Left kidney (tissue), 8 donors: ENCODE measurements at places on chromosomes 7 and 10. TPM values are rescaled to one million over a fixed set of nuclear protein-coding genes. Genes with fewer than 3 reads are reported as not detected.

DNA sequence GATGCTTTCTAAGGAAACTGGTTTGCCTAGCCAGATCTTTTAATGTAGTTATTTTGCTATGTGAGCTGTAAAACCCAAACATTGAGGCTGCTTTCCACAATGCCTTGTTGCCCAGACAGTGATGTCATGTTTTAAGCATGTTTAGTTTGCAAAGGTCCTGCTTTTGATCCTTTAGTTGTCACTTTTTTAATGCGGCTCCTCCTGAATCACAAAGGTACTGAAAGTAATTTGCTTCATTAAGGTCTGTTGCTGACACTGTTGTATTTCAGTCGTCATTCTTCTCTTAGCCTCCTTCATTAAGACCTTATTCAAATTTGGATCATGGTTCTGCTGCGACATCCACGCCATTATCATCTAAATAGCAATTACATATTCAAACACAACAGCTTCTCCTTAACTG is 10.6 kb downstream of the RPA3 start:
- no peak for DNase-seq

UCN3 gene
- 1.0 TPM for polyA plus RNA-seq

TRIP6 gene
- 67.8 TPM for polyA plus RNA-seq

DNA sequence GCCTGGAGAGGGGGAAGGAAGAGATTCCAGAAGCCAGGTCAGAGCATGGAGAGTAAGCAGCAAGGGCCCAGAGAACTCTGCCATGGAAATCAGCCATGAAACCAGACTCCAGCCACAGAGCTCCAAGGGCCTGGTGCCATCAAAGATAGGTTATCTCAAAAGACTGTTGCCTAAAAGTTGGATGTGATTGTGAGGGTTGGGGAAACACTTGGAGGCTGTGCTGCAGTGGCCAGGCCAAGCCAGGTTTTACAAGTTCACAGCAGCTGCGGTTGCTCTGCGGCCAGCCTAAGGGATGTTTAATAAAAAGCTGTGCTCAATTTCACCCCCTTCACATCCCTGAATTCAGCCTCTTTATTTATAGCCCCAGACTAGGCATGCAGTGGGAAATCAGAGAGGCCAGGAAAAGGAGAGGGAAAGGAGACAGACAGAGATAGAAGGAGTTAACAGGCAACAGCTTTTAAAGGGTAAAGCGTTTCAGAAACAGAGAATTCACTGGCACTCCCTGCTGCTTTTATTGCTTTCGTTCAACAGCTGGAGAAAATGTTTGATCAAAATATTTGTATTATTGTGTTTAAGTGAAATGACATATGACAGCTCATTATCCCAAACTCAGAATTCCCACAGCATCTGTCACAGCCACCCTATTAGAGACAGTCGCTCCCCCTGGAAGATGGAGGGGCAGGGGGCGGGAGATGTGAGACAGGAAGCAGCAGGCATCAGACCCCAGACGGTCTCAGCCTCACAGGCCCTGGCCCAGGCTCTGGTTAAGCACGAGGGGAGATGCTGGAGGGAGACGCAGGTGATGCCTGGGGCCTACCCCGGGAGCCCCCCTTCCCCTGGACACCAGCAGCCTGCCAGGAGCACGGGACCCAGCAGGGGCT is 140.1 kb downstream of the GLI3 start:
- no peak for DNase-seq

KAZALD1 gene
- polyA plus RNA-seq = 8.2 TPM

- DNase-seq = no peak
Measured at GRCh38 chr7:5012985-5013384, 32.7 kb upstream of the RBAK start.

FLNC gene
- 14.9 TPM for polyA plus RNA-seq

DNA sequence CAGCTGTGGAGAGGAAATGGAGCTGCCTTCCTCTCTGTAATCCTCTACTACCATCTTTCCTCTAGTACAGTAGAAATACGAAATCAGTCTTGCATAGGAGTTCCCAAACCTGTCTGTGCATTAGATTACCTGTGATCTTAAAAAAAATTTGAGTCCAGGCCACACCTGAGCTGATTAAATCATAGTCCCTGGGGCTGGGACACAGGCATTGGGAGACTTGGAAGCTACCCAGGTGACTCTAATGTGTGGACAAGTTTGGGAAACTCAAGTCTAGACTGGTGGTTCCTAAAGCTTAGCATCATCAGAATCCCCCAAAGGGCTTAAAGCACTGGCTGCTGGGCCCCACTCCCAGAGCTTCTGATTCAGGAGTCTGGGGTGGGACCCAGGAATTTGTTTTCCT is 152.7 kb upstream of the GLI3 start:
- DNase-seq = no peak

DNA sequence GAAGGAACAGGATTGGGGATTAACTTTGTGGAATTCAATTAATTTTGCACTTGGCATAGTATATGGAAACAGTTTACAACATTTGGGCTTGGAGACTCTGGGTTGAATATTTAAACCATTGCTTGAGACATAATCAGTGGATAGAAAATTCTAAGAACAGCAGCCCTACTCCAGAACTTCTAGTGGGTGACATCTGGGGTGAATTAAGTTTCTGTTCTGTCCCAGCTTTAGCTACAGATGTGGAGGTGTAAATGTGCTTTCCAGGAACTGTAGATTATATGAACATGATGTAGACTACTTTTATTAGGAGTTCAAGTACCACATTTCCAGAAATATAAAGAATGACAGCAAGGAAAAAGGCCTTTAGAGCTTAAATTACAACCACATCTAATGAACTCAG is 51.9 kb upstream of the SKAP2 start:
- no peak for DNase-seq

GRCh38 chr10:87860816-87861403 is 2.4 kb downstream of the KLLN start:
- DNase-seq = no peak

DNA sequence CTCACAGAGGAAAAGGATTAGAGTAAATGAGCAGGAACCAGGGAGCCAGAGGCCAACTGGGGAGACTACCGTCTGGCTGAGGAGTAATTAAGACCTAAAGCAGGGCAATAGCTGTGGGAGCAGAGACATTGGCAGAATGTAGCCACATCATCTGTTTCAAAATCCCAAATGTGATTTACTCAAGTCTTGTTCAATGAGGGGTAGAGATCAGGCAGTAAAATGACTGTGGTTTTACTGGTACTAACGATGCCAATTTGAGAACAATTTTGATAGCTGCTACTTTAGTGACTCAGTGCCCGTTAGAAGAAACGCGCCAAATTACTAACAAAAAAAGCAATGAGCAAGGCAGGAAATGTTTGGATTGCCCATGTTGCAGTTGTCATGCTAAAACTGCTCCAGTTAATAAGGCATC is 12.7 kb upstream of the MIOS start:
- DNase-seq = no peak

- DNase-seq = no peak
Measured at GRCh38 chr7:39620486-39620885, 2.9 kb upstream of the RALA start.

DNA sequence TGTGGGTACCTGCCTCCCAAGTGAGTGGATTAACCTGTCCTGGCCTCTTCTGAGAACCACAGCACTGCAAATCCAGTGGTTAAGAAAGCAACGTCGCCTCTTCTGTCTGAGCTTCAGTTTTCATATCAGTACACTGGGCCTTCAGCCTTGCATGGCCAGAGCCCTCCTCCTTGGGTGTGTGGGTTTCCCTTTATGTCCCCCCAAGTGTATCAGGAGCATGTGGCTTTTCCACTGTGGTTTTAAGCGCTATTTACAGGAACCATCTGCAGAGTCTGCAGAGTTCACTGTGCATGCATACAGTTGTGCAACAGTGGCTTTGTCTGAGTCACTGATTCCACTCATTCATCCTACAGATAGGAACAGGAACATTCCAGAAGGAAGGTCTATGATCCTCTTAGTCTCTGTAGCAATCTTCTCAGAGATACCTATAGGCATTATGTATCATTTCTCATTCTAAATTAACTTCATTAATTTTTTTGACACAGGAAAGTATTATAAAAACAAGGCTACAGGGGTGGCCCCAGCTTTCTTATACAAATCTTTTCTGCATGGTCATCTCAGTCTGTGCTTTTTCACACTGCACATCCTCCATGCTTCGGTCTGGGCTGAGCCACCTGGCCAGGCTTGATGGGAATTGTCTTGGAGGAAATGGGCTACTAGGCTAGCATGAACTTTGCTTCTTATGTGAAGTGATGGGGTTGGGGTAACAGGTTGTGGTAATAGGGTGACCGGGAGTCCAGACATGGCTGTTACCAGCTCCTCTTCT is 17.1 kb downstream of the MBL2 start:
- DNase-seq = no peak

ZNF804B gene
- 0.42 TPM for polyA plus RNA-seq

KNDC1 gene
- 8.3 TPM for polyA plus RNA-seq

HECW1 gene
- polyA plus RNA-seq = 9.4 TPM

DYDC2 gene
- polyA plus RNA-seq = 3.5 TPM

- no peak for DNase-seq
Measured at GRCh38 chr7:11203224-11203623, 229.6 kb downstream of the PHF14 start.

SPOCK2 gene
- polyA plus RNA-seq = 129 TPM

DNA sequence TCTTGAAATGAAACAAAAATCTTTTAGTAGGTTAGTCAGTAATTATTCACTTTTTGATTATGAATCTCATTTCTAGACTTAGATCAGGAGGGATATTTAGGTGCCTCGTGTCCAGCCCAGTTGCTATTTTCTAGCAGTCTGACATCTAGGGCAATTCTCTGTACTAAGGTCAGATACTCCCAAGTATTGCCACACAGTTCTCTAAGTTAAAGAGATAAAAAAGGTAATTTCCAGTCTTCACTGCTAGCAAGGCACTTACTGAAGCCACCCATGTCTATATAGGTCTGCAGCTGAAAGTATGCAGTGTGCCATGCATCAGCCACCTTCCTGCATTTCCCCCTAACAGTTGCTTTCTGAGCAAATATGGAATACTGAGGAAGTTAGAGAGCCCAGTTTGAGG is 83.4 kb downstream of the PON1 start:
- DNase-seq = no peak

ADAM12 gene
- 26.4 TPM for polyA plus RNA-seq

DNA sequence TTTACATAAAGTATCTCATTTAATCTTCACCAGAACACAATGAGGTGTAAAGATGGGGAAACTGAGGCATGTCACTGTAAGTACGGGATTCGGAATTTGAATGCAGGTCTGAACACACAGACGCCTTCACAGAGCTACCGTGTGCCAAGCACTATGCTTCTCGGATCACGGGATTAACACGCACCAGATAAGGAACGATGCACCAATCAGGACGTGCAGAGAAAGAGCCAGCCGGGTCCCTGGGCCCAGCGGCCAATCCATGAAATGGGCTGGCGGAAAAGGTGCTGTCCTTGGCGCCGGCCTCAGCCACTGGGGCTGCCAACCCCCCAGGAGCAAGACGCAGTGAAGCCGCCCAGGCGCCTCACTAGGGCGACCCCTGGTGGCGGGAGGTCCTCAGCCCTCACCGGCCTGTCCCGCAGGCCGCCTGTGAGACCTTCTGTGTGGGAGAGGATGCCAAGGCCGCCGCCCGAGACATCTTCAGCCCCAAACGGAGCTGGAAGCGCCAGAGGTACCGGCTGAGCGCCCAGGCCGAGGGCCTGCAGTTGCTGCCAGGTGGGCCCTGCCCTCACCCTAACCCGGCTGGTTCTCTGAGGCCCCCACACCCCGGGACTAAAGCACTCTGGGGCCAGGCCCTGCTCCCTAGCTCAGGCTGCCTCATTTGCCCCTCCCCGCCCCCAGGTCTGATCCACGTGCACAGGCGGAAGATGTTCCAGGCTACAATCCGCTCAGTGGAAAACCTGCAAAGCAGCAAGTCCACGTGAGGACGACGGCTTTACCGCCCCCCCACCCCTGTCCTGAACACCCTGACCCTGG is 15.6 kb downstream of the ATG9B start:
- DNase-seq = no peak

FBXW4 gene
- 55.1 TPM for polyA plus RNA-seq

GSTO2 gene
- 52.8 TPM for polyA plus RNA-seq

- no peak for DNase-seq
Measured at GRCh38 chr10:17216217-17216900, 11.7 kb upstream of the VIM start.

GRCh38 chr7:92898798-92899197 is 62.4 kb upstream of the CDK6 start:
- no peak for DNase-seq

FAM131B gene
- 2.1 TPM for polyA plus RNA-seq

GRCh38 chr7:148625342-148625741 is 34.8 kb downstream of the C7orf33 start:
- DNase-seq = no peak

GRCh38 chr10:95560278-95561176 is 644 bp downstream of the SORBS1 start:
- DNase-seq = peak; percentile 55

DNA sequence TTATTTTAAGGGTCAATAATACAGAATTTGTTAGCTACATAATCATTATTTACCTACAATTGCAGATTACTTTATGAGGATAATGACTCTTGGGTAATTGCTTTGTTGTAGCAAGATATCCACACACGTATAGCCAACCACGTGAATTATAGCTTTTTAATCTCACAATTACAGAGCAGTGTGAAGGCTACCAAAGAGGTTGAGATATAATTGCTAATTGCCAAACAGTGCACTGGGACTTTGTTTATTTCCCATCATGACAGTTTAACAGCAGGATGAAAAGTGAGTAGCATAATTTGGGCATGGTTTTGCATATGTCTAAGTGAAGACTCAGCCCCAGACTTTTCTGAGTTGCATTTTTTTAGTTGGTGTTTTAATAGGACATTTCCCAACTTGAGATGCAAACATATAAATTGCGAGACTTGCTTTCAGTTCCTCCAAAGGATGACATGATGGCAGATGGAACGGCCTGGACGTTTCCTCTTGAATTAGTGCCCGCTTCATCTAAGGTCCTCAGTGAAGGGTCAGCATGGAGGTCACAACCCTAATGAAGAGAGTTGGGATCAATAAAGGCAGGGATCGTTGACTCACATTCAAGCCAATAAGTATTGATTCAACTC is 180.7 kb upstream of the GPR26 start:
- DNase-seq = no peak

- DNase-seq = no peak
Measured at GRCh38 chr10:100688201-100688600, 57.2 kb upstream of the PAX2 start.

DNA sequence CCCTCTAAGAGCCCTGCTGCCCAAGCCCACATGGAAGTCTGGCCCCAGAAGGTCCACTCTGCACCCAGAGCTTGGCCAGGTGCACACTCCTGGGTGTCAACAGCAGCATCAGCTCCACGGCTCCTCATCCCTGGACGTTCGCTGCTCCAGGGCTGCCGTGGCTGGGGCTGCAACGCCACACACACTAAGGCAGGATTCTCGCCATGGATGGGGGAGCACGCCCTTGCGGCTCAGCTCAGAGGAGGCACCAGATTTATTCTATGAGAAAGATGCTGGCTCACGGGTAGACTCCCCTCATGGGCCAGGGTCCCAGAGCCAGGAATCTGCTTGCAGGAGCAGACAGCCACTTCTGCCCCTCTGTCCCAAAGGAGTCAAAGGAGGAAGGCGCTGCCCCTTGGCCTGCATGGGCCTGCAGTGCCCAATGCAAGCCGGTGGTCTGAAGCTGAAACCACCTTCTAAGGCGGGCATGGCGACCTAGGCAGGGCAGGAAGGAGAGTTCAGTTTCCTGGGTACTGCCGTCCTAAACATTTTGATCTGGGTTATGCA is 42.1 kb downstream of the CFAP46 start:
- DNase-seq = no peak

GRCh38 chr10:60974463-60975149 is 30.6 kb upstream of the RHOBTB1 start:
- DNase-seq = no peak

SHH gene
- 2.1 TPM for polyA plus RNA-seq
